Activated CD4-positive, alpha-beta memory T cell treated with anti-CD3 and anti-CD28 coated beads for 36 hours (primary cell): ENCODE measurements at places on chromosomes 5 and 9. TPM values are rescaled to one million over a fixed set of nuclear protein-coding genes. Genes with fewer than 3 reads are reported as not detected.

- no peak for DNase-seq
Observed at GRCh38 chr5:50401336-50401735, 39.8 kb downstream of the EMB start.

The SHOC1 gene
- total RNA-seq = not detected

DNA sequence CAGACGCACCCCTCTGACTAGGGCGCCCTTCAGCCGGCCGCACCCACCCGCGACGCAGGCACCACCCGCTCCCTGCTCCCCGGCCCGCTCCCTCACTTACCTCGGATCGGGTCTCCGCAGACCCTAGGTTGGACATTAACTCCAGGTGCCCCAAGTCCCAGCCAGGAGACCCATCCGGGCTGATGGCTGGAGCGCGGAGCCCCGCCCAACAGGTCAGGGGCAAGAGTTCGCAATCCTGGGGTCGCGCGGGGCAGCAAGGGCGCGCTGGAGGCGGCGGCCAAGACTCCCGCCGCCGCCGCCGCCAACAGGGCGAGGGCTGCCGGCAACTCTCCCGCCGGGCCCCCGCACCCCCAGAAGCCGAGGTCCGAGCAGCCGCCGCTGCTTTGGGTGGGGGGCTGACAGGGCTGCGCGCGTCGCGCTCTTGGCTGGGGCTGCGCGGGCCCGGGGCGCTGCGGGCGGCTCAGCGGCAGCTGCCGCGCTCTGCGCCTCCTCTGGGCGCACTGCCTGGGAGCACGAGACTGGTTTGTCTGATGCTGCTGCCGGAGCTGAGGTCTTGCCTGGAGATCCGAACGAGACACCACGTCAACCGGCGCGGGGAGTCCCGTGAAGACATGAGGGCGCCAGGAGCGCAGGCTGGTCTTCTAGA is at the start of gene GDNF:
GDNF (minus strand) TSS at position 635 of the 646 bp plus-strand sequence. CDS start 5,245 bp downstream, outside the sequence.
- no peak for DNase-seq

The ADGRV1 gene
- 0.05 TPM for total RNA-seq

The COX7C gene
- 681 TPM for total RNA-seq

The DOK3 gene
- 0.52 TPM for total RNA-seq

GRCh38 chr9:6460189-6460768 is 47.3 kb downstream of the UHRF2 start:
- DNase-seq = no peak

The NUDT2 gene
- total RNA-seq = 42.4 TPM

DNA sequence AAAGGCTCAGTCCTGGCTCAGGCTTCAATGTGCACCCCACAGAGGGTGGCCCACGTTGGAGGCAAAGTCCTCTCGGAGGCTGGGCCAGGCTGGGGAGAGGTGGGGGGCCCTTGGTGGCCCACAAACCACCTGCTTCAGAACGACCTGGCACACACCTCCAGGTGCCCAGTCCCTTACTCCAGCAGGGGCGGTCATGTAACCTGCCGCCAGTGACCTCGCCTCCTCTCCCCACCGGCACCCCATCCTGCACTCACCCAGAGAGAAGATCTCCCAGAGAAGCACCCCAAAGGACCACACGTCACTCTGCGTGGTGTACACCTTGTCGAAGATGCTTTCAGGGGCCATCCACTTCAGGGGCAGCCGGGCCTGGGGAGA is 22.5 kb upstream of the SCGB3A1 start:
- DNase-seq = no peak

The TMEM171 gene
- not detected for total RNA-seq

DNA sequence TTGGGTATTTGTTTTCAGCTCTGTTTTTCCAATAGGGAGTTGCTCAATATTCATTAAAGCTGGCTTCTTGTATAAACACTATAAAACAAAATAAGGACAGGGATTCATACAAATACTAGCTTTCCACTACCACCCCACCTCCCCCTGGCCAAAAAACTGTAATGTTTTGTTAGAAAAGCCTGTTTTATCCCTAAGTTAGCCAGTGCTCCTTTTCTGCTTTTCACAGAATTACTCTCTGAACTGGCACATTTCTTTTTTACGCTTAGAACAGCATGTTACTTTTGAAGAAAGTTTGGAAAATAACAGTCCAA is 147.4 kb upstream of the DMRT1 start:
- no peak for DNase-seq

DNA sequence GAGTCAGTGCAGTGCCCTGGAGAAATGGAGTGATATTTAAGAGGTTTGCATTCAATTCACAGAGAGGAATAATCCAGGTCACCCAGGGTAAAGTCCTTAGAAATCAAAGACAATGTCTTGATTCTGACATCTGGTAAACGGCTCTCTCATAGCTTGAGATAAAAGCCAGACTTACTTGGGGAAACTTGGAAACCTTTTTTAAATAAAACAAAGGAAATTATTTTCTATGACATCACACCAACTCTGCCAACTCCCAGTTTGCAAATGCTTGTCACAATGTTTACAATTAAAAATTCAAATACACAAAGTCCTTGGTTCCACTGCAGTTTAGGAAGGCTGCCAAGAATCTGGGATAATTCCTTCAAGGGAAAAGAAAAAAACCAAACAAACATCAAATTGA is 255.1 kb upstream of the NREP start:
- DNase-seq = no peak

DNA sequence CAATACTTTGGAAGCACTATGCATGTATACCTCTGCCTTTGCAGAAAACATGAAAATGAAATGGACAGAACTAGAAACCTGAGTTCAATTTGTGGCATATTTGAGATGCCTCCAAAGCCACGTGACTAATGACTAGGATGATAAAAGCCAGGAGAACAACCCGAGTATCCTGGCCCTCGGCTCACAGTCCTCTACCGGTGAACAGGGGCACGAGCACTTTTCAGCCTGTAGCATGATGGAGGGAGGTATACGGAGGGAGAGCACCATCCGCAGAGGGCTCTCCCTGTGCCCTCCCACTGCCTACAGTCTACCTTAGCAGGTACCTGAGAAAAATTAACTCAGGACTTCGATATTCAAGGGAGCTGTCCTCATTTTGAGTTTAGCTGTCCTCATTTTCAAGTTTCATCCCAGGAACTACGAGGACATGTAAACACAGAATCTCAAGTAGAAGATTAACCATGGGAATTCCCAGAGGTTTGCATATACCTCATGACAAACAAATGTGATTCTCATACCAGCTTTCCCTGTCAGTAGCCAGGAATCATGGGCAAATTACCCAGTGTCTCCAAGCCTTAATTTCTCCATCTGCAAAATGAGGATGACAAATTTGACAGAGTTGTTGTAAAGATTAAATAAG is 249.3 kb downstream of the DNAH5 start:
- DNase-seq = no peak

DNA sequence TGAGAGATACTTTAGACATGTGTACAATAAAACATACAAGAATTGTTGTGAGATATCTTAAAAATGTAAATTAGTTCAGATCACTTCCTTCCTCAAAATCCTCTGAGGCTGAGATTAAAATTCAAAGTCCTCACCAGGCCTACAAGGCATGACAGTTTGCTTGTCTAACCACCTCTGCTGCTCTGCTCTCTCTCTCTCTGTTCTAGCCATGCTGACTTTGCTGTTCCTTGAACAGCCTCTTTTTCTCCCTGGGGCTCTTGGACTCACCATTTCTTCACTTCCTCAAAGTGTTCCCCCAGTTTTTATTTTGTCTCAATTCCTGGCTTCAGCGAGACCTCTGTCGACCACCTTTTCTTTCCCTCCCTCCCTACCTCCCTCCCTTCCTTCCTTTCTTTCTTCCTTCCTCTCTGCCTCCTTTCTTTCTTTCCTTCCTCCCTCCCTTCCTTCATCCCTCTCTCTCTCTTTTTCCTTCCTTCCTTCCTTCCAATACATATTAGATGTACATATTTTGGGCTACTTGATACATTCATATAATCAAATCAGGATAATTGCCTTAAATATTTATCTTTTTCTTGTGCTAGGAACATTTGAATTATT is 27.0 kb downstream of the CATSPER3 start:
- DNase-seq = no peak

GRCh38 chr5:150778517-150779396 is at the start of gene SMIM3:
Gene SMIM3, plus strand, starts transcription at chr5:150778757. Its CDS starts 16,684 bp downstream, at chr5:150795441.
- DNase-seq = peak; percentile 84

DNA sequence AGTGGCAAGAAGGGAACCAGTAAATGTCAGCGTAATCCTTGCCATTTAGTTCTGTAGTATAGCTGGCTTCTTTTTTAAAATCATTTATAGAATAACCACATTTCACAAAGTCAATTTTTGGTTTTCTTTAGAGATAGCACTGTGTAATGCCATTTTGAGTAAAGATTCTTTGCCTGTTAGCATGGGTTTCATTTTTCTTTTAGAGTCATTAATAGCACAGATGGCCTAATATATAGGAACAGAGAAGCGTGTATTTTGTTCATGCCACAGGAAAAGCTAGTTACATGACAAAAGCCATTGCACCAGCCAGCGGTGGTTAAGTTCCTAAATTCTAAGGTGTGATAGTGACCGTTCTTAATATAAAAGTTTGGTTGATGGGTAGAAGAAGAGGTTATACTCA is 1363.9 kb downstream of the MAT2B start:
- no peak for DNase-seq

The PDE8B gene
- not detected for total RNA-seq

DNA sequence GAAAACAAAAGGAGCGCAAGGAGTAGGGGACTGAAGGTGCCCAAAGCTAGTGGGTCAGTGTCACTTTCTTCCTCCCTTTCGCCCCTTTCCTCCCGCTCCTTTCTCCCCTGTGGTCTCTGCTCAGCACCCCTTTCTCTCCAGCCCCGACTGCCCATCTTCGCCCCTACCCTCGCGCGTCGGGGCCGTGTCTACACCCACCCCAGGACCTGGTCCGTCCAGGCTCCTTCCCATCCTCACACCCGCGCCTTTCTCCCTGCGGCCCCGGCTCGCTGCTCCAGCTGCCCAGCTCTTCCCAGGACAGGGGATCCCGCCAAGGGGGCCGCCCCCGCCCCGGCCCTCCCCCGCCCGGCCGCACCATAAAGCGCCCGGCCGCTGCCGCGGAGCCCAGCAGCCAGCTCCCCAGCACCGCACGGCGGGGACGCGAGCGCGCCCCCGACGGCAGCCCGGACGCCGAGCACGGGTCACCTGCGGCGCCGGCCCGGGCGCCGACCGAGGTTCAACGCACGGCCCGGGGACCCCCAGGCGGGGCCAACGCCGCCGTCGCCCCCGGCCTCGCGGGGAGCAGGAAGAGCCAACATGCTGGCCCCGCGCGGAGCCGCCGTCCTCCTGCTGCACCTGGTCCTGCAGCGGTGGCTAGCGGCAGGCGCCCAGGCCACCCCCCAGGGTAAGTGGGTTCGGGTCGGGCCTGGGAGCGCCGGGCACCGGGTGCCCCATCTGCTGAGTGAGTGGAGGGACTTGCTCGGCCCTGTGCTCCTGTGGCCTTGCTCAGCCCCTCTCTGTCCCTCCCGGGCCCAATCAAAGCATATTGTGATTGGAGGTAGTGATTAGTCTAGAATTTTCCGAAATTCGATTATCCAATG is at the start of gene THBS4:
THBS4 (plus strand) TSS at position 387 of the 860 bp plus-strand sequence; CDS start at position 577, 190 bp downstream.
- no peak for DNase-seq

- DNase-seq = no peak
Observed at GRCh38 chr5:179817470-179817840, 3.2 kb upstream of the SQSTM1 start.

- no peak for DNase-seq
Observed at GRCh38 chr5:141715346-141715905, 33.4 kb upstream of the ARAP3 start.

DNA sequence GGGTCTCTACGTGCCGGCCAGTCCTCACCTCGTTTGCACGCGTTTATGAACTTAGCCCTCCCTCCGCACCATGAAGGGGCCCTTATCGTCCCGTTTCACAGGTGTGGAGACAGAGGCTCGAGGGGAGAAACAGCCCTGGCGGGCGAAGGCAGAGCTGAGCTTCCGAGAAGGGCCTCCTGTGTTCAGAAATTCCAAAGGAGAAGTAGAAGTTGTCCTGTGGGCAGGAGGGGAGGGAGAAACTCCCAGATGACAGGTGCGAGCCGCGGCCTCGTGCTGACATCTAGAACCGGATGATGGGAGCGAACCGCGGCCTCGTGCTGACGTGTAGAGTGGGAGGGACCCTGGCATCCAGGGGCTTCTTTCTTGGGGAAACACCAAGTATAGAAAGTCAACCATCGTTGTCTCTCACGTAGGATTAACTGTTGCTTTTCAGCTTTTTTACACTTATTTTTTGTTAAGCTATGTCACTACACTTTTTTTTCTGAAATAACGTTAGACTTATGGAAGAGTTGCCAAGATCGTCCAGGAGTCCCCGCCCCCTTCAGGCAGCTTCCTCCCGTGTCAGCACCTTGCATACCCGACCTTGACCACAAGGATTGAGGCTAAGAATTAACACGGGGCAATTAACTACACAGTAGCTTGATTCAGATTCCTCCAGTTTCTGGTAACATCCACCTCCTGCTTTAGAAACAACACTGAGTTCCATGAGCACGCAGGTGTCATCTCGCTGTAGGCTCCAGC is 42.8 kb upstream of the NKD2 start:
- no peak for DNase-seq

- peak; percentile 76 for DNase-seq
Observed at GRCh38 chr5:42949348-42950115, 90.6 kb downstream of the ANXA2R start.

The MYMK gene
- total RNA-seq = not detected

- peak; percentile 77 for DNase-seq
Observed at GRCh38 chr9:98790842-98791607, 5.3 kb downstream of the ANKS6 start.

The TCERG1 gene
- 93.3 TPM for total RNA-seq

The PLEKHG4B gene
- not detected for total RNA-seq

DNA sequence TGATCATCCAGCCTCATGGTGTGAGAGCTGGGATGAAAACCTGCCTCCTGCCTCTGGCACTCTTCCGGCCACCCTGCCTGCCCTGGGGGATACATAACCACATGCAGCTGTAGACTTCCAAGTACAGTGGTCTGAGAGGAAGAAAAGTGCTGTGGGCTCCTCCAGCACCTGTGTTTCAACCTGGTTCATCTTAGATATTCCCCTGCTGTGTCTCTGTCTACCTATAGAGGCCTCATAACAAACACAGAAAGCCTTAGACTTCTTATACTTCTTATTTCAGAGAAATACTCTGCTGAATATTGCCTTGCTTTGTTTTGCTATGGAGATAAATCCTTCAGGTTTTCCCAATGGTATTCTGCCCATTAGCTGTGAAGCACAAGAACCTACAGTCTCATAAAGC is 19.6 kb upstream of the TNFAIP8 start:
- no peak for DNase-seq

DNA sequence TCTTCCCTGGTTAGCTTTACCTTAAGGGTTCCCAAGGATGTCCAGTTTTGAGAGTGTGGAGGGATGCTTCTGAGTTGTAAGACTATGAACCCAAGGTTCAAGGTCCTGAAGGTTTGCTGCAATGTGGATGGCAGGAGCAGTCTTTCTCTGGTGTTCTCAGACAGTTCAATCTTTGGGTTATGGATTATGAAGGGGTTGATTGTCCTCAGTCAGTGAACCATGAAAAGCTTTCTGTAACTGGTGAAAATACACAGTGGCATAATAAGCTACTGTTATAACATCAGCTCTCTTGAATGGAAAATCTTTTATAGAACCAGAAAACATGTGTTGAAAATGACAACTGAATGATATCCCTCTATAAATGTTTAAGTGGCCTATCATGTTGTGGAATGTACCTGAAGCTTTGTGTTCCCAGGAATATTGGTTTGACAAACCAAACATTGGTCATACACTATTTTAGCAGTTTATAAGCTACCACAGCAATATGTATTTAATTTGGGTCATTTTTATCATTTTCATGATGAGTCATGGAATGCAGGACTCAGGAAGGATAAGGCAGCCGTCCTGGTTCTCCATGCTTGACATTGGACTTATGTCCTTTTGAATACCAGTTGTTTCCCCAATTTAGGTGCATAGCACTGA is 1041.8 kb upstream of the ARRDC3 start:
- no peak for DNase-seq
